ENCODE measurements at places on chromosomes 3 and 15.
A peak's percentile ranks its signal among the peaks of the same experiment; 100 is the strongest.

GRCh38 chr15:23081271-23081670, 41.9 kb upstream of the TUBGCP5 start:
- no peak for DNase-seq

- no peak for DNase-seq
These were observed 66.4 kb upstream of the NR2E3 start for GRCh38 chr15:71743861-71744382.

DNA sequence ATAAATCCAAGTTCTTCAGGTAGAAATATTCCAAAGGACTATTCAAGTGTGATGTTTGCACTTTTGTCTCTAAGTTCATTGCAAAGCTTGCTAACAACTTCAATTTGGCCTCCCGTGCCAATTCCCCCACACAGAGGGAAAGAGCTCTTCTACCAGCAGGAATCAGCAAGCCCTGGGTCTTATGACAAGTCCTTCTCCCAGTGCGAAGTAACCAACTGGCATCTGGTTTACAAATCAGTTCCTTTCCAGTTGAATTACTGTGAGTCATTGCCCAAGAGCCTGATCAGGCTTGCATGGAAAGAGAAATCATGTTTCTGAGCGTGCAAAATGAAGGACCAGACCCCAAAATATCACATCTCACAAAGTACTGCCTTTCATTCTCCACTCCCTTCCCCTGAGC, 62.7 kb upstream of the SLCO3A1 start:
- DNase-seq = no peak

GRCh38 chr3:128413003-128413370, 53.7 kb downstream of the DNAJB8 start:
- no peak for DNase-seq

DNA sequence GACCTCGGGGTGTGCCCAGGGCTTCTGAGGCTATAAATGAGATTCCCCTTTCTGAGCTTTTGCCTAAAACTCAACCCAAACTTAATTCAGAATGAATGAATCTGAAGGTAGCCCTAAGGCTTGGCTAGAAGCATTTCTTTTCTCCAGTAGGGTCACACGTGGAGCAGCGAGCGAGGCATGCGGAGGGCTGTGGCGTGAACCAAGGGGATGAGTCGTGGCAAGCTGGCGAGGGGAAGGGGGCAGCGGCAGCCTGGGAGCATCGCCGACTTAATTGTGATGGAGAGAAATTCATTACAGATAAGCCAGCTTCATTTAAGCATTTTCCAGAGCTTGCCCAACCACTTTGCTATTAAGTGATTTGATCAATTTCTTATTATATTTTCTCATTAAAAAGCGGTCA, 79.9 kb downstream of the CHSY1 start:
- no peak for DNase-seq

DNA sequence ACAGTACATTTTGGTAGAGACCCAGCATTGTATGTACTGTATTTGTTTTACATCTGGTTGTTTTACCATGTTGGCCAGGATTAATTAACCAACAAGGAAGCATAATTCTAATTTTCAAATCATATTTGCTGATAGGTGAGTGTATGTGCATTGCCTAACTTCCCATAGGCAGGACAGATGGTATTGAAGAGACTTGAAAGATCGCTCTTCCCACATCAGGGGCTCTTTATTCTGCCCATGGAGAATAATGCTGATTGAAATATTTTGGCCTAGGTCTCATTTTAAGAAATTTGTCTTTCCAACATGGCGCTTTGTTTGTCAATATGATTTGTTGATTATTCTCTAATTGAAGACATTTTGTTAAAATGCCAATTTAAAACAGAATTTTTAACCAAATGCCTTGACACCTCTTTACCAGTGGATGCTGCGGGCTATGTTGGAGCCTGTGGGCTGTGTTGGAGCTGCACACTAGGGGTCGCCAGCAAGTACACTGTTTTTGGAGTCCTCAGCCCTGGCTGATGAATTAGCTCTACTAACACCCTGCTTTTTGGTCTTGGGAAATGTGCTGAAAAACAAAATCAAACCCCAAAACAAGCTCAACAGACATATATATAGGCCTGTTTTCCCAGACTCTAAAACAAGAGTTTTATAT, 5.3 kb downstream of the P2RY12 start:
- DNase-seq = no peak

GRCh38 chr3:172239218-172239790, 199.9 kb downstream of the FNDC3B start:
- no peak for DNase-seq

- no peak for DNase-seq
These were observed 127.6 kb downstream of the RAB11A start for GRCh38 chr15:65996901-65997300.

- DNase-seq = no peak
These were observed 24.9 kb downstream of the GJD2 start for GRCh38 chr15:34729886-34730285.

DNA sequence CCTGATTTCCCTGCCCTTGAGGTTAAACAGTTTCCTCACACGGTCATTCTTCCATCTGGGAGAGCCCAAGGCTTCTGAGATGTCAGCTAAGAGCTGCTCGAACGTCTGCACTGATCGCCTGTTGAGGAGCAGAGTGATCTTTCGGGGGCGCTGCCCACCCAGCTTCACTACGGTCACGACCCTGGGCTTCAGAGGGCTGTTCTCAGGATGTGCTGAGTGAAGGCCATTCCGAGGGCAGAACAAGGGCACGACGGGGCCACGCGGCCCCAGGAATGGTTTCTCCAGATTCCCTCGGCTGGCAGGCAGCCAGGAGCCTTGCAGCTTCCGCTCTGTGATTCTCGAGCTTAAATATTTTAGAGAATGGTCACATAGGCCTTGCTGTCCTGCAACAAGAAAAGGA, 25.7 kb downstream of the DCLK3 start:
- no peak for DNase-seq

- no peak for DNase-seq
These were observed 37.0 kb downstream of the GMNC start for GRCh38 chr3:190825386-190826016.

GRCh38 chr3:80535286-80535685, 767.5 kb upstream of the ROBO1 start:
- DNase-seq = no peak

DNA sequence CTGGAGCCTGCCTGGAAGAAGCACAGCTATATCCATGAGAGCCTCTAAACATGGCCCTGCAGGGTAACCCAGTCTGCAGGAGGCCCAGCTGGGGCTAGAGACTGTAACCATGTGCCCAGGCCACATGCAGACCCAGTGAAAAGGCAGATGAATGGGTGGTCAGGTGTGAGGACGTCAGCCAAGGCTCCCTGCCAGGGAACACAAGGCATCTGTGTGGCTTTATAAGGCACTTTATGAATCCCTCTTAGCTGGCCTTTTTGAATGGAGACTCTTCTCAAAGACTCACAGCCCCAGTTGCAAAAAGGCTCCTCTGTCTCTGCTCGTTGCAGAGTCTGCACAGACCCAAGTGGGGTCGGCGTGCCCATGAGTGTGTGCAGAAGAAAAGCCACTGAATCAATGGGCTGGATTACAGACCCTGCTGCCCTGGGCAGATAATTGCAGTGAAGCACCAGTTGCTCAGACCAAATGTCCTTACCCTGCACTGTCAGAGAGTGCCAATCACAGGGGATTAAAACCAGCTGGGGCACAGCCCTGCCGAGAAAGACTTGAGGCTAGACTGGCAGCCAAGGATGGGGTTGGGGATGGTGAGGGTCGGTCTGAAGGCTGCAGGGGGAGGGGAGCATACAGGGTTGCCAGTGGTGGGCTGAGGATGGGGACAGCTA, 154.2 kb downstream of the RAB11A start:
- peak; percentile 68 for DNase-seq

- no peak for DNase-seq
These were observed at the start of gene P2RY12 for GRCh38 chr3:151384741-151385174. P2RY12 (minus strand) TSS chr3:151384753; CDS start chr3:151338845, 45,908 bp downstream.

DNA sequence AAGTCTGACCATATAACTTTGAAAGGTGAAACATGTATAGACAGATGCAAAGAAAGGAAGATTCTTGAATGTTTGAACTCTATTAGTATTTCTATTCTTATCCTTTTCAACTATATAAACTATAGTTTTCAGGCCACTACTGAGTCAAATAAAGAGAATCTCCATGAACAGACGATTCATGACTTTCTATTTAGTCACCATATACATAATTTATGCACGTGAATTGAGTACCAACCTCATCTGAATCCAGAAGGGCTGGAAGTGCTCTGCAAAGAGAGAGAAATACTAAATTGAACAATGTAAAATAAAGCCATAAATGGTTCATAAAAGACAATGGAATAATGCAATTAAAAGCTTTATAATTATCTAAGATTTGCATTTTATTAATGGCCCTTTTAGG, 9.5 kb upstream of the VPS39 start:
- DNase-seq = no peak

DNA sequence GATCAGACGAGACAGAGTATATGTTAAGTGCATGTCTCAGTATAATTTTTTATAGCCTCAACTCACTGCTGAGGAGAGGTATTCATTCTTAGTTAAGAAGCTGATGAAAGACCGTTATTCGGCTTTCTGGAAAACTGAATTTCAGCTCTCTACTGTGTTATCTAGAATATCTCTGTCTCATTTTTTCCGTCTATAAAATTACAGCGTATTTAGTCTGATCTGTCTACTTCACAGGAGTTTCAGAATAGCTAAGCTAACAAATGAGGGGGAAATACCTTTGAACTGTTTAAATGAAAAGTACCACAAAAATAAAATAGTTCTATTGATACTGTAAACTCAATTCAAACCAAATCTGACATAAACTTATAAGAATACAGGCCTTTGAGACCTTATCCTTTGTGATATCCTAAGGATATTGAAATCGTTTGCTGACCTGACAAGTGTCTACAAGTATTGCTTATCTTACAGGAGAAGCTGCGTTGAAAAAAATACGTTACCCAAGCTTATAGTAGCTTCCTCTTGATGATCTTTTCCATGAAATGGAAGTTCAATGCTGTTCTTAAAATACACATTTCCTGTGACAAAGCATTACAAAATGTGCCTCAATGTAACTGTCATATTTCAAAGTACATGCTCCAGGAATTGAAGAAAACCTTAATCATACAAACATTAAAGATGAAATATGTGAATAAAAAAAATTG, 104.6 kb downstream of the IL1RAP start:
- DNase-seq = no peak

GRCh38 chr3:128992926-128993460, 883 bp downstream of the CFAP92 start:
- no peak for DNase-seq

DNA sequence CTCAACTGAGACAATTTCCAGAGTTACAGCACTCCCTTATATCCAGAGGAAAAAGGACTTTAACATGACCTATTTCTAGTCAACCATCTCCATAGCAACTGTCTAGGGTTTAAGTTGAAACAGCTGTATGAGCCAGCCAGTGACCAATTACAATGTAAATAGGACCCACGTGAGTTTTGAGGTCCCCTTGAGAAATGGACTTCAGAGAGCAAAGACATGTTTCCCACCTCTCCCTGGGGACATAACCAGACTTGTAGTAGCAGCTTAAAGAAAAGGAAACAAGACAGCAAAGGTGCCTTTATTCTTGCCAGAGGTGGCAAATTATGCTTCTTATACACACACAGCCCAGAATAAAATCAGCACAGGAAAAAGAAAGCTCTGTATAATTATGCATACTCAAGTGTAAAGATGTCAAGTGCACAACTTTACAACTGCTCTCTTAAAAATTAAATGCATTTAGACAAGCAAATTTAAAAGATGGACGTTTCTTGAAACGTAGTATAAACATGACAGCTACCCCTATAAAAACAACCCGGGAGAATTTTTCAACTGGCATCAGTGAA, 40.2 kb downstream of the SUMF1 start:
- no peak for DNase-seq

- peak; percentile 5 for DNase-seq
These were observed 5.2 kb upstream of the EBLN2 start for GRCh38 chr3:73056014-73056844.

GRCh38 chr15:47486040-47486439, 231.3 kb upstream of the SEMA6D start:
- DNase-seq = no peak

- no peak for DNase-seq
These were observed 244.1 kb downstream of the SLCO3A1 start for GRCh38 chr15:92097474-92098178.

GRCh38 chr3:116155841-116156240, 289.4 kb downstream of the LSAMP start:
- DNase-seq = no peak

- DNase-seq = no peak
These were observed 54.0 kb downstream of the FAM43A start for GRCh38 chr3:194739498-194740284.

DNA sequence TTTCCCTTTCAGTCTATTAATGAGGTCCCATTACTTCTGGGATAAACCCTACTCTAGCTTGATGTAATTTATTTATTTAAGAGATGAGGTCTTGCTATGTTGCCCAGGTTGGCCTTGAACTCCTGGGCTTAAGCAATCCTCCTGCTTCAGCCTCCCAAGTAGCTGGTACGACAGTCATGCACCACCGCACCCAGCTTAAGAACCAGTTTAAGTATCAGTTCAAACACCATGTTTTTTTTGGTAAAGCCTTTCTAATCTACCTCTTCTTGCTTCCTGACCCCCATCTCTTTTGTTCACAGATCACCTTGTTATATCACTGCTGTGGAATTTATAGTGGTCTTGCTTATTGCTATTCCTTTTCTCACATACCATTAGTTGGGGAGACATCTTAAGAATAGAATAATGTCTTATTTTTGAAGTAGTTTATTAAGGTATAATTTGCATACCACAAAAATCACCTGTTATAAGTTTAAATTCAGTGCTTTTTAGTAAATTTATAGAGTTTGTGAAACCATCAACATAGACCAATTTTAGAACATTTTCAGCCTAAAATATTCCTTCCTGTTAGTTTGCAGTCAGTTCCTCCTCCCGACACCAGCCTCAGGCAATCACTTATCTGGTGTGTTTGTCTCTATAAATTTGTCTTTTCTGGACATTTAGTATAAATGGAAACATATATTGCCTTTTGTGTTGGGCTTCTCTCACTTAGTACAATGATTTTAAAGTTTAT, 257.9 kb downstream of the PDCD6IP start:
- DNase-seq = no peak

- DNase-seq = no peak
These were observed 19.2 kb upstream of the TOP2B start for GRCh38 chr3:25683882-25684281.

DNA sequence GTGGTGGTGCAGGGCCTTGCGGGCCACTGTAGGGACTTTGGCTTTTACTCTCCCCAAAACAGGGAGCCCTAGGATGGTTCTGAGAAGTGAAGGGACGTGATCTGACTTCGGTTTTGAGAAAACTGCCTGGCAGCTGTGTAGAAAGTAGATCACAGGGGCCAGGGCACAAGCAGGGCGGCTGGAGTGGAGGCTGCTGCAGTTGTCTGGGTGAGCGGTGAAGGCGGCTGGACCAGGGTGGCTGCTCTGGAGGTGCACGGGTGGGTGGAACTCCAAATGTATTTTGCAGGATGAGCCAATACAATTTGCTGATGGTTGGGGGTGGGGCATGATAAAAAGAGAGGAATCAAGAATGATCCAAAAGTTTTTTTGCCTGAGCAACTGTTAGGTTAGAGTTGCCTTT, 29.8 kb upstream of the TRH start:
- no peak for DNase-seq

- DNase-seq = no peak
These were observed 13.5 kb upstream of the NR1D2 start for GRCh38 chr3:23931597-23931996.

GRCh38 chr15:42206406-42206805, 1.7 kb downstream of the VPS39 start:
- DNase-seq = no peak

GRCh38 chr3:82080261-82080660, 318.8 kb upstream of the GBE1 start:
- no peak for DNase-seq

GRCh38 chr15:96818861-96819260, 488.4 kb downstream of the NR2F2 start:
- no peak for DNase-seq
